ENCODE measurements at places on chromosomes 7 and 10. TPM values are rescaled to one million over a fixed set of nuclear protein-coding genes. Genes with fewer than 3 reads are reported as not detected.
A peak's percentile ranks its signal among the peaks of the same experiment; 100 is the strongest.

DNA sequence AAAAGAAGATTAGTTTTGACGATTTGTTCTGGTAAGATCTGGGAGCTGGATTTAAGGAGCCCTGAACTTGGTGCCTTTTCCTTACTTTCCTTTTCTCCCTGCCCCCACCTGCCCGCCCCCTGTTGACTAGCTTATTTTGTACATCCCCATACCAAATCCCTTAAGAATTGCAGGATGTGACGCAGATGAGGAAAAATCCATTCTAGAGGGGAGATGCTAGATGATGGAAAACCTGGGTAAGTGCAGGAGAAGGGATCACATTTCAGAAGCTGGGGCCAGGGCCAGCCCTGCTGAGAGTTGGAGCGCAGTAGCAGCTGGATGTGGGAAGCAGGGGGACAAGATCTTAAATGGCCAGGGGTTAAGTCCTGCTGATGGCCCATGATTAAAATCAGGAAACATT is 93.9 kb downstream of the CCDC3 start:
- H3K4me1 ChIP-seq = no peaks in the 10 kb centered on the region
- no peak for DNase-seq
- no peak overlapping the region for H3K27ac ChIP-seq

The EBLN1 gene
- total RNA-seq = not detected

The SH2D4B gene
- total RNA-seq = 0.24 TPM

DNA sequence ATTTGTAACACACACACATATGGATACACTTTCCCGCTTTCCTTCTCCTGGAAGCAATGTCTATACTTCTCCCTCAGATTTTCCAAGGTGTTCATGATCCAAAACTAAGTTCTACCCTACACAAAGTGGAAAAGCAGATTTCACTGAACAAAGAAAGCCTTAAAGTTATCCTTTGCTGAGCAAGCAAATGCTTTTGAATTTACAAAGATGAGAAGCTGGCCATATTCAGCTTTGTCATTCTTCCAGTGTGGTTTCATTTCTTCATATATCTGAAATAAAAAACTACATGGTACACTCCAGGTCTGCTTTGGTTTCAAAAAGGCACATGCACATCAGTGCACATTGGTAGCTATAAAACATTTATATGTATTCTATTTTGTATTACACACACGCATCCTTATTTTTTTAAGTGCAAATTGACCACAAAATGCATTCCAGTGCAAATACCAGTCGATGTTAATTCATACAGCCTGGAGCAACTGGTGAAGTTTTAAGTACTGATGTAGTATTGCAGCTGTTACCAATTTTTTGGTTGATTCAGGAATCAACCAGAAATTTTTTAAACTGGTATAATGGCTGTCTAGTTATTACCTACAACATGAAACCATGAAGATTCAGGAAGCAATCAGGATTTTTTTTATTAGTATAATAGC is 65.5 kb upstream of the SRPK2 start:
- H3K27me3 ChIP-seq = no peaks in the 10 kb centered on the region
- DNase-seq = no peak
- H3K36me3 ChIP-seq = peaks cover 26% of the 10 kb centered on the region
- H3K4me1 ChIP-seq = no peaks in the 10 kb centered on the region
- no peak overlapping the region for H3K4me3 ChIP-seq
- no peak overlapping the region for H3K27ac ChIP-seq

- H3K27ac ChIP-seq = no peak overlapping the region
- H3K4me3 ChIP-seq = no peak overlapping the region
- no peak for DNase-seq
- H3K27me3 ChIP-seq = peaks cover 77% of the 10 kb centered on the region
- no peaks in the 10 kb centered on the region for H3K4me1 ChIP-seq
Observed at GRCh38 chr10:101565936-101566332, 22.1 kb downstream of the POLL start.

DNA sequence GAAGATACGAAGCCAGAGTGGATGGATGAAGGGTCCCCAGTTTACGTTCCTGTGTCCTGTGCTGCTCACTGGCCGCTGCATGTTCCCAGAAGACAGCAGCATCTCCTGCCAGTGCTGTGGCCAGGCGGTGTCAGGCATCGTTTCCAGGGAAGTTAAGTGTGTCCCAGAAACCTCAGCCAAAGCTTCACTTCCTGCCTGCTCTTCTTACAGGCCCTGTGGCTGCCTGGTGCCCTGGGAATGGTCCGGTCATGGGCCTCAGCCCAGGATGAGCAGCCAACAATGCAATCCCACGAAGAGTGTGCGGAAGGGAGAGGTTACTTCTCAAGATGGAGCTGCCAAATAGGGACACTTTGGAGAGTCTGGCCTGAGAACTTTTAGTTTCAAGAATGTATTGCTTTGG is 99.7 kb upstream of the TARP start:
- H3K36me3 ChIP-seq = no peaks in the 10 kb centered on the region
- DNase-seq = no peak
- no peak overlapping the region for H3K4me3 ChIP-seq
- no peaks in the 10 kb centered on the region for H3K4me1 ChIP-seq

The NPC1L1 gene
- total RNA-seq = 46.0 TPM

DNA sequence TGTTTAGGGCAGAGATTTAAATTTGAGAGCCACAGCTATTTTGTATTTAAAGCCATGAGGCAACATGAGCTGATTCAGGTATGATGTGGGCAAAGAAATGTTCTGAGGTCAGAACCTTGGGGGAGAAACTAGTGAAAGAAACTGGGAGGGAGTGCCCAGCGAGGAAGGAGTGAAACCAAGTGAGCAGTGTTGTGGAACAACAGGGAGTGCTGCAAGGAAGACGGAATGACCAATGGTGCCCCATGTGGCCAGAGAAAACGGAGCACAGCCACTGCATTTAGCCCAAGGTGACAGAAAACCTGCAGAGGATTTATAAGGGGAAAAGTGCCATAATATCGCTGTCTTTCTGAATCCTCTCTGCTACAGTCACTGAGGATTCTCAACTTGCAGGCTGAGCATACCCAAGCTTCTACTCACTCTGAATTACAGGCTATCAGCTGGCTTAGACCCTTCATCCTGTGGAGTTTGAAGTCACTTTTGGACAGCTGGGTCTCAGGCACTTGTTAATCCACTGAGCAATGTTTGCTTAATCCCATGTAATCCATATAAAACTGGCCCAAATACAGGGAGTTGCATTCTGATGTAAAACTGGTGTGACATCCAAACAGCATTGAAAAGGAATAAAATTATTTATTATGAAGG is 777.3 kb downstream of the CCSER2 start:
- DNase-seq = peak; percentile 2
- H3K4me3 ChIP-seq = no peak overlapping the region
- H3K27ac ChIP-seq = no peak overlapping the region

DNA sequence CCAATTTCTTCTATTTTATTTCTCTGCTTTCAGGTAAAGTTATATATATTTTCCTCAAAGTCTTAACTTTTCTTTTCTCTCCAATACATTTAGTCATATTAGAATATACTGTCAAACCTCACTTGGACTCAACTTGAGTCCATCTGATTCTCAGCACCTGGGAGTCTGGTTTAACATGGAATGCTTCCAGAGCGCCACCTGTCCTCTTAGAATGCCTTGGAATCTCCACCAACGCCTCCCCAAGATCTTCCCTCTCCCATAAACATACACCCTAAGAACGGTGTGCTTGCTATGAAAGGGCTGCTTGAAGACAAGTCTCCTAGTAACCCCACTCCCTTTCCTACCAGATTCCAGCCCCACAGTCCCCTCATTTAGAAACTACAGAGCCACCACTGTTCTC is 229.1 kb upstream of the MKLN1 start:
- H3K4me1 ChIP-seq = peaks cover 1% of the 10 kb centered on the region
- no peaks in the 10 kb centered on the region for H3K27me3 ChIP-seq
- no peak for DNase-seq
- H3K4me3 ChIP-seq = no peak overlapping the region
- H3K27ac ChIP-seq = no peak overlapping the region
